Stimulated activated CD8-positive, alpha-beta memory T cell treated with anti-CD3 and anti-CD28 coated beads, Interleukin-4, amount 100 ng/mL, for 48 hours (primary cell): ENCODE measurements at places on chromosomes 1 and 21.
A peak's percentile ranks its signal among the peaks of the same experiment; 100 is the strongest.

DNA sequence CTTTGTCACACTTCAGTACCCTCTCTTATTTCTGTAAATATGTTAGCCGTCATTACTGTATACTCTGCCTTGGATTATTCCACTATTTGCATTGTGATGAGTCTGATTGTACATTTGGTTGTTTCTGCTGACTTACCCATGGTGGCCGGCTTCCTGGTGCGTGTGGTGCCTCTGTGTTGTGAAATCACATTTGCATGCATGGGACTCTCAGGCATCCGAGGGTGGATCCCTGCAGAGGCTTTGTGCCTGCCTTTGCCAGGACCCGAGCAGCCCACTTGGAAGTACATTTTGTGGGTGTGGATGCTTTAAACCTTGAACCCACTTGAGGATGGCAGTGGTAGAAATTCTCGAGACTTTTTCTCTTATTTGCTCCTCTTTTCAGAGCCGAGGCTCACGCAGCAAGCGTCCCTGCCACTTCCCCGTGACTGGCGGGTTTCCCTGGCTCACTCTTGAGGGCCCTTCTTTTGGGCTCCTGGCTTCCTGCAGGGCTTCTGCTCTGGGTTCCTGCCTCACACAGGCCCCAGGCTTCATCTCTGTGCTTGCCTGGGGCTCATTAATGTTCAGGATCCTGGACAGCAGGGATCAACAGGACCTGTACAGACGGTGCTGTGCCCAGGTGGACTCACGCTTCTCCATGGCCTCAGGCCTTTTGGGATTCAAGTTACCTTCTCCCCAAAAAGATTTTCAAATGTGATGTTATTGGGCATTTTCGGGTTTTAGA, 36.6 kb downstream of the POFUT2 start:
- no peak for DNase-seq

DNA sequence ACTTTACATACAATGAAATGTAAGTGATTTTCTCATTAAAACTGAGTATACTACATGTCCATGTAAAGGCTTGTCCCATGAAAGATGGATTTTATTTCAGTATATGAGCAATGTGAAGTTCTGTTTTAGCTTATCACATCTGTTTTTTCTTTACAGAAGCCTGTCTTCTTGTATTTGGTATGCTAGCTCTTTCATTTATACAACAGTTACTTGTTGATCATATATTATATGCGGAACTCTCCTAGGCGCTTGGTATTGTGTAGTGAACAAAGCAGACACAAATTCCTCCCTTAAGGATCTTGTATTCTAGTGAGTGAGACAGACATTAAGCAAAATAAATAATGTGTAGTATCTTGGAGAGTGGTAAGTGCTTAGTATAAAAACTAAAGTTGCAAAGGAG, 10.6 kb downstream of the MAP3K21 start:
- no peak for DNase-seq

DNA sequence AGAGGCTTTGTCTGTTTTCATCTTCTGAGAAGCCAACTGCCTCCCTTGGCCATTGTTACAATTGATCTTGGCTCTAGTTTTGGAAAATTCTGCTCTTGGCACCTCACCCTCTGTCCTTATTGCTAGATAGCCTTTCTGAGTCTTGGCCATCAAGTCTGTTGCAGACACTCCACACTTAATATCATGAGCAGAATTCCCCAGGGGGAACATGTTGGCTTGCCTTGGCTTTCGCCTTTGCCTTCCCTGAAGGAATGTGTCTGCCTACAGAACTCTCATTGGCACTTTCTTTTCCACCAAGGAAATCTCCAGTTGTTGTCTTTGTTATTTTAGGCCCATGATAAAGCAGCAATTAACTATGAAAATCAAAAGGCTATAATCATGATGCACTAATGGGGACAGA, 42.7 kb upstream of the LDLRAP1 start:
- no peak for DNase-seq

DNA sequence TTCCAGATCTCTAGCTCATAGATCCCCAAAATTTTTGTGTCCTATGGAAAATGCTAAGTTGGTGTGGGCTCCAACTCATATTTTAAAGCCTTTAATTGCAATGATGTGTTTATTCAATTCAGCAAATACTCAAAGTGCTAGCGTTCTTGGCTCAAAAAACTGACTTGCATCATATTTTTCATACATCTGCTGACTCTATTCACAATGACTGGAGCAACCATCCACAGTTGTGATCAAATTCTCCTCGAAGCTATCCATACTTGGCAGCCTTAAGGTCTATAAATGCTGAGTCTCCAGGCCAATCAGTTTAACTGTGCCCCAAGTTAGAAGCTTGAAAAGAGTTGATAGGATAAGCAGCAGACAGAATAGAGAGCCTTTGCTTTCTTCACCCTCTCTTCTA, 2.9 kb upstream of the ATP1A1 start:
- DNase-seq = no peak

DNA sequence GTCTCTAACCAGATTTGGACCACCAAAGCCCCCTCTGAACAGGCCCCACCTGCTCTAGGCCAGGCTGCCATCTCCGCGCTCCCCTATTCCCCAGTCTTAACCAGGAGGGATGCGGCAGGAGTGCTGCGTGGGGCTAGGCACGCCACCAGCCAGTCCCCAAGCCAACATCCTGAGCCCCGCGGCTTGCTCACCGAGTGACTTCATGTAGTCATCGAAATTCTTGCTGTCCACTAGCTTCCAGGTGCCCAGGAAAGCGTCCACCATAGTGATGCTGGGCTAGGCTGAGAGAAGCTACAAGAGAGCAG, 173 bp downstream of the FABP3 start:
- no peak for DNase-seq

GRCh38 chr1:167455786-167456446, 62.4 kb downstream of the CD247 start:
- peak; percentile 67 for DNase-seq

DNA sequence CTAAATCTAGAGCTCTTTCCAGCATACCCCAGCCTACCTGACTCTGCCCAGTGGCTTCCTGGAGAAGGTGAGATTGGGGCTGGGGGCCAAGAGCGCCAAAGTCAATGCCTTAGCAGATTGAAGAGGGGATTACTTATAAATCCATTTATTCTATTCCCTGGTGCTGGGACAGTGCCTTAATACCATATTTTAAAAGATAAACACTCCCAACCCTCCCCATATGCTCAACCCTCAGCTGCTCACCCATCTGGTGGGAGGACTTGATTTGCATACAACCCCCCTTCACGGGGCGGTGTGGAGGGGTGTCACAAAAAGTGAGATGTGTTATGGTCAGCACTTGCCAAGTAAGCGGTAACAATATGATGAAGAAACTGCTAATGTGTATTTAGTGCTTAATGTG, 3.2 kb upstream of the DISP3 start:
- no peak for DNase-seq

DNA sequence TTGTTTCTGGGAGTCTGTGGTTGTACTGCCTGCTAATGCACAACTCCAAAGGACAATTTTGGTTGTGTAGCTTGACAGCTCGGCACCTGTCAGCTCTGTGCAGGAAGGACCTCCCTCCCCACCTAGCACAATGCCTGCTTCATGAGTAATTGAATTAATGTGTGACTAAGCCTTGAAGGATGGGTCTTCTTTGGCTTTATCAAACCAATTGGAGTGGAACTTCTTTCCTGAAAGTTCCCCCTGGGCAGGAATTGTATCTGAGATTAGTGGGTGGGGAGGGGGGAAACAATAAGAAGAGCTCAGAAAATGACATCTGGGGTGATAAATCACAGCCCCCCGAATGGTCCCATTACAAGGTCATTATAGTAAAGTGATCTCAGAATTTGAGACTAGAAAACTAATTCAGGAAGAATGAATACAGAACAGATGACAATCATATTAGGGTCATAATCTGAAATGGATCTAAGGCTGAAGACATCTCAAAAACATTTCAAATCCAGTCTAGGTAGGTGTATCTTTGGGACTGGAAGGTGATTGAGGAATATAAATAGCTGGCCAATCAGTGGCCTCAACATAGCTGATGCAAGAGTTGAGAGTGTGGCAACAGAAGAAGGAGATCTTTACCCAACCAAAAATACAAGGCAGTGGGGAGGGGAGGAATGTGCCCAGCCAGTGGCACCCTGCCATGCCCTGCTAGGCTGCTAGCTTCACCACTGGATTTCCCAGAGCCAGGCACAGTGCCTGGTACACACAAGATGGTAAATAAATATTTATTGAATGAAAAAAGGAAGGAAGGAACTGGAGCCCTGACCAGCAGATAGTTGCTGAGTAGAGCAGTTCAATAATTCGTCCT, 10.1 kb upstream of the SESN2 start:
- DNase-seq = peak; percentile 47
